ENCODE measurements at places on chromosomes 7 and 10.

GRCh38 chr7:130293521-130293920 is 560 bp downstream of the CPA4 start:
- no peak for DNase-seq

DNA sequence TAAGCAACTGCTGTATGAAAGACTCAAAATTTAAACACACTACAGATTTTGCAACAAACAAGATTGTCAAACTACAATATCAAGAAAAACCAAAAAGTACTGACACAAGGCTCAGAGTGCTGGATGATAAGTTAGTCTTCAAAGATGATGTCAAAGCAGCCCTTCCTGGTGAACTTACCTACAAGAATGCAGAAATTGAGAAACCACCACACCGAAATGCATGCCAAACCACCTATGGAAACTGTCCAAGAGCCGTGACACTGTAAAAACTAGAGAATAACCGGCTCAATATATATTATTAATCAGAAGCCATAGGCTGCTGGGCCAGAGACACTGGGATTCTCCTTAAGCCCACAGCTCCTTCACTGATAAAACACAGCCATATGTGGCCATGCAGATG is 25.3 kb downstream of the DENND11 start:
- no peak for DNase-seq

- no peak for DNase-seq
These were observed 36.9 kb upstream of the CCDC3 start for GRCh38 chr10:13038391-13038790.

- DNase-seq = no peak
These were observed 121.4 kb downstream of the ZFAND4 start for GRCh38 chr10:45550903-45551786.

DNA sequence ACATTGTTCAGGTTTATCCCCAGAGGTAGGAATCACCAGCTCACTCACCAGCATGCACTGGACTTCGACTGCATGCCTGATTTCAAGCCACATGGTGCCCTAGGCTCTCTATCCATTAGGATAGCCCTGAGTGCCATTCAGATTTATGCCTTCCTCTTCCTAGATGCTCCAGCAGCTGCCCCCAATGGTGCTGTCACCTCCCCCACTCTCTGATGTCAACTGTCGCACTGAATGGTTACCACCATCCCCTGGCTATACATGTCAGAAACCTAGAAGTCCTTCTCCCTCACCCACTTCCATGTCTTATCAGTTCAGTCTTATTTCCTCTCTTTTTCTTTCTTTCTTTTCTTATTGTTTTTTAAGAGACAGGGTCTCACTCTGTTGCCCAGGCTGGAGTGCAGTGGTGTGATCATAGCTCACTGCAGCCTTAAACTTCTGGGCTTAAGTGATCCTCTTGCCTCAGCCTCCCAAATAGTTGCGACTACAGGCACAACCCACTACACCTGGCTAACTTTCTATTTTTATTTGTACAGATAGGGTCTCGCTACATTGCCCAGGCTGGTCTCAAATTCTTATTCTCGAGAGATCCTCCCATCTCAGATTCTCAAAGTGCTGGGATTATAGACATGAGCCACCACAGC is 2.9 kb downstream of the SFXN4 start:
- no peak for DNase-seq

DNA sequence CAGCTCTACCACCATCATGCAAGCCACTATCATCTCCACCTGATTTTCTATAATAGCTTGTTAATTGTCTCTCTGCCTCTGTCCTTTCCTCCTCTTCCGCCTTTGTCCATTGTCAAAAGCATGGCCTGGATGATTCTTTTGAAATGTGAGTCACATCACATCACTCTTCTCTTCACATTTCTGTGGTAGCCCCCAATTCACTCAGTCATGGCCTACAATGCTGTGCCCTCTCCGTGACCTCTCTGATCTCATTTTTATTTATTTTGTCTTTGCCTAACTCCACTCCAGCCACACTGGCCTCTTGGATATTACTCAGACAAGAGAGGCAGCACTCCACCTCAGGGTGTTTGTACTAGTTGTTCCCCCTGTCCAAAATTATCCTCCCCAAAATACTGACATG is 4.9 kb upstream of the ABCB4 start:
- no peak for DNase-seq

GRCh38 chr7:52074071-52074470 is 757.5 kb upstream of the COBL start:
- DNase-seq = no peak
